ENCODE measurements at places on chromosomes 11 and 22.
A peak's percentile ranks its signal among the peaks of the same experiment; 100 is the strongest.

DNA sequence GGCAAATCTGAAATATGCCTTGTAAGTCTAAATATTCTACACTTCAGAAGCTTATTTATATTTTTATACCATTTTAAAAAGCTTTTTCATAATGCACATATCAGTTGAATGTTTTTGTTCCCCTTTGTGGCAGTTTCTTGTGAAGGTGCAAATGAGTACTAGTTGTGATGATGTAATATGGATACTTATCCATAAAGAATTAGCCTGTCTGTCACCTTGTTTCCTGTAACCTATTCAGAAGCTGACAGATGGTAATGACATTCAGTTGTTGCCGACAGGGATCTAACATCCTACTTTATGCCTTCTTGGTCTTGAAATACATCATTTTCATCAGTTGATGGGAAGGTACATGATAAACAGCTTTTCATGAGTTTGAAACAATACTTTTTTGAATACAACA, 2.9 kb downstream of the QSER1 start:
- DNase-seq = no peak

GRCh38 chr11:79708319-79708932, 267.6 kb upstream of the TENM4 start:
- DNase-seq = no peak

DNA sequence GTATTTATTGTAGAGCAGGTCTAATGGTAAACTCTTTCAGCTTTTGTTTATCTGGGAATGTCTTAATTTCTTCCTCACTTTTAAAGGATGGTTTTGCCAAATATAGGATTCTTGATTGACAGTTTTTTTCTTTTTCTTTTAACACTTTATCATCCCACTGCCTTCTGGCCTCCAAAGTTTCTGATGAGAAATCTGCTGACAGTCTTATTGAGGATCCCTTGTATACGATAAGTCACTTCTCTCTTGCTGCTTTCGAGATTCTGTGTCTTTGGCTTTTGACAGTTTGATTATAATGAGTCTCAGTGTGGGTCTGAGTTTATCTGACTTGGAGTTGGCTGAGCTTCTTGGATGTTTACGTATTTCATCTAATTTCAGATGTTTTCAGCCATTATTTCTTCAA, 6.7 kb upstream of the TSKU start:
- DNase-seq = no peak

- no peak for DNase-seq
Observed at GRCh38 chr11:124108156-124108555, 7.1 kb upstream of the VWA5A start.

DNA sequence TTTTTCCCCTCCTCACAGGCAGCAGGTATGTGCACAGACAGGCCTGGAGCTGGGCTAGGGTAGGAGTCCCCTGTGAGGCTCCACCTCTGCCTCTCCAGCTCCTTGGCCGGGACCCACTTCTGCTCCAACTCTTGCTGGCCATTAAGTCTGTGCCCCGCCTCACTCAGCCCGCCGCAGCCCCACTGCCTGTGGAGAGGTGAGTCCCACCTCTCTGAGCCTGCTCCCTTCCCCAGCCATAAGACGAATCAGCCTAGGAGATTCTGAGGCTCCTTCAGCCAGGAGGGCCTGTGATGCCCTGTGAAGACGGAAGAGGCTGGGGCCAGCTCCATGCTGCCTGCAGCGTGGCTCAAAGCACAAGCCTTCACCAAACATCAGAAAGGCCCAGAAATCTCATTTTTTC, 23.0 kb downstream of the TSKU start:
- DNase-seq = no peak

DNA sequence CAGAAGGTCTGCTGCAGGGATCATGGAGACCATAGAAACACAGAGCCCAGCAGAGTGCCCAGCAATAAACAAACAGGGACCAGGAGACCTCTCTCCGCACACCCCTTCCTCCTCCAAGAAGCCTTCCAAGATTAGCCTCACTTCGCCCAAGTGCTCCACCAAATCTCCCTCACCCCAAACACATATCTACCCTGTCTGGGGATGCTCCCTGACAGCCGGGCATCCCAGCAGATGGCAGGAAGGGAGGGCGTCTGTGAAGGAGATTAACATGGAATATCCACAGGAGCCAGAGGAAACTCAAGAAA, 26.5 kb downstream of the ARAP1 start:
- no peak for DNase-seq

- DNase-seq = peak; percentile 57
Observed at GRCh38 chr11:280706-281485, 2.7 kb downstream of the NLRP6 start.

All from RWPE2 (cell line).